ENCODE measurements at places on chromosomes 3 and 15.

GRCh38 chr3:184687363-184688015 lies 24.4 kb downstream of the MAGEF1 start:
- no peak for DNase-seq

DNA sequence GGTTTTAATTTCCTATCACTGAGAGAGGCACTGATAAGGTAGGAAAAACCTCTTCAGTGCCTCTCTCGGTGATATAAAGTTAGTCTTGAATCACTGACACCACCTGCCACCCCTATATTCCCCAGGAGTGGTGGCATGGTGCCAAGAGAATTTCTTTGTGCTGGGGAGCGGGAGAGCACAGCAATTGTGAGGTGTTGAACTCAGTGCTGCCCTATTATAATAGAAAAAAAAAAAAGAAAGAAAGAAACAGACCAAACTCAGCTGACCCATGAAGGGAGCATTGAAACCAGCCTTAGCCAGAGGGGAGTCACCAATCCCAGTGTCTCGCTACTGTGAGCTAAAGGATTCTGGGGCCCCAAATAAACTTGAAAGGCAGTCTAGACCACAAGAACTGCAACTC lies 201.4 kb upstream of the STT3B start:
- DNase-seq, result no peak

GRCh38 chr3:43366885-43367284 lies 80.5 kb downstream of the SNRK start:
- DNase-seq, result no peak

DNA sequence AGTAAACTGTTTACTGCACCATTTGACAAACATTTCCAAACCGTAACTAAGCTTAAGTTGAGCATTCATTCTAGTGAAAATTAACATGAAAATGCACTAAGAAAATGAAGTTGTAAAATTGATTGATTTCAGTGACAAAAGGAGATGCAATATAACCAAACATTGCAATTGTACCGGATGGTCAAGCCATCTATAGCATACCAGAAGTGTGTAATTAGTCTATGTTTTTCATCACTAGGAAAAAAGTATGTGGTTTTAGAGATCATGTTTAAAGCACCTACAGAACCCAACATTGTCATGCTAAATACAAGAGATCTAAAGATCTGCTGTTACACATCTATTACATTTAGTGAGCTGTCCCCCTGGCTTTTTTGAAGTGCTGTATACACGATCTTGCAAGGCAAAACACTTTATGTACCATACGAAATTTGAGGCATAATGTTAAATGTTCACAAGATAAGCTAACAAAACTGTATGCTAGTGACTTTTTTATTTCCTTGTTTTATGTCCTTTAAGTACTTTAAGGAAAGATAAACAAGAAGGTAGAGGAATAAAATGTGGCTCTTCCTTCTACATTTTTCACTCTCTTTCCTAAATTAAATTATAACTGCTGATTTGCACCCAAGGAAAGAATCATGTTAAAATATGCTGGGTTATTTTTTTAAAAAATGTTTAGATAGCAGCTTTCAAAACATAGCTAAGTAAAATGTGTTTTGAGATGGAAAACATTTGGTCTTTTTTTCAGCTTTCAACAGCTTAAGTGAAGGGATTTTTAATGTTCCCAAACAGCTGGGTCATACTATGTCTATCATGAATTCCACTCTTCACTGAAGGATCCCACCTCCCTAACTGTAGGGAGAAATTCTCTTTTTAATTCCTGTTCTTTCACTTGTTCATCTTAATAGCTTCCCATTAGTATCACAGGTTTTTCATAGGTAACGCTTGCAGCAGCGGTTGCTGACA lies 498.0 kb downstream of the MECOM start:
- DNase-seq, result no peak

DNA sequence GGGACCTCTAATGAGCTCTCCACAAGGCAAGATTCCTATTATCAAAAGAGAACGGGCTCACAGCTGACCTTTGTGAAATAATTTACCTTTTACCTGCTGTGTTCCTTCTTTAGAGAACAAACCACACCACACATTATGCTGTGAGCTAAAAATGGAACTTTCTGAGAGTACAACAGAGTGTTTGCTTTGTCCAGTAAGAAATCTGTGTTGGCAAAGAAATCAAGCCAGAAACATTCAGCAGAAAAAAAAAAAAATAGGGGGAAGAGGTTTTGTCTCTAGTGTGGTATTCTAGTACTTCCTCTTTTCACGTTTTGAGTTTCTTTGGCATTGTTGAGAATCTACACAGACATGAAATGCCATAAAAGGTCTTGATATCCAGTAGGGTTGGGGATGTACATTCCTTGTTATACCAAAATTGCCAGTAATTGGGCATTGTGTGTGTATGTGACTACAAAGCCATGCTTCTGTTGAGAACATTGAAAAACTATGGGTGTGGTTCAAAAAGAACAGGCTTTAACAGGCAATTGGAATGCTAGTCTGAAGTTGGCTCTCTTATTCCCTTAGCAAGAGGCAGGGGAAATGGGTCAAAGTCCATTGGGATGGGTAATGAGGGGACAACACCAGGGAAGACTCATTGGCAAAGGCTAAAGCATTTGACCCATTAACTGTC lies 273.5 kb downstream of the NEK10 start:
- no peak for DNase-seq

- DNase-seq, result no peak
Observed at GRCh38 chr15:37246065-37246464, 145.7 kb upstream of the MEIS2 start.

DNA sequence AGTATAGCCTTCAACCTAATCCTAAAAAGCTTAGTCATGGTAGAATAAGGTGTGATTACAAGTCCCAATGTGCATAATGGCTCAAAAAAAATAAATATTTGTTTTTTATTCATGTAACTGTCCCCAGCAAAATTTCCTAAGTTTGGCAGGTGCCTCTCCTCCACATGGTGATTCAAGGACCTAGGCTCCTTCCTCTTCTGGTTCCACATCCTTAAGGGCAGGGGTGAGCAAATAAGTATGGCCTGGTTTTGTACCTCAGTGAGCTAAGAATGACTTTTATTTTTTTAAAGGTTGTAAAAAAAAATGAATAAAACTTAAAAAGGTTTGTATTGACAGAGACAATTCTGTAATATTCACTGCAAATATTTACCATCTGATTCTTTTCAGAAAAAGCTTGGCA lies 343.5 kb upstream of the UBE2E2 start:
- DNase-seq, result no peak

DNA sequence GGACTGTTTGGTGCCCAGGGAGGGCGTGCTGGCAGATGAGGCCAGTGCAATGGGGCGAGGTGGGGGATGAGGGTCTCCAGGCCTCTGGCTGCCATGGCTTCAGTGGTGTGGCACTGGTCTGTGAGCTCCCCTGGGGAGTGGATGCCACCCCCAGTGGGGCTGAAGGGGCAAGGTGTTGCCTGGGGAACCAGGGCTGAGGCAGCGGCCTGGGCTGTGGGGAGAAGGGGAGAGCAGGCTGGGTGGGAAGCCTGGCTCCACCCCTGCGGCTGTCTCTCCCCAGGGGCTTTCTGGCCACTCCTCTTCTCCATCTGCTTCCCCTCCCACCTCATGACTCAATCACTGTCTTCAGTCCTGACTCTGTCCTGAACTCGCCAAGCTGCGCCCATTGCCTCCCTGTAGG lies 88.4 kb upstream of the TLE3 start:
- no peak for DNase-seq

GRCh38 chr3:38046027-38046426 lies 7.0 kb downstream of the DLEC1 start:
- DNase-seq, result no peak

DNA sequence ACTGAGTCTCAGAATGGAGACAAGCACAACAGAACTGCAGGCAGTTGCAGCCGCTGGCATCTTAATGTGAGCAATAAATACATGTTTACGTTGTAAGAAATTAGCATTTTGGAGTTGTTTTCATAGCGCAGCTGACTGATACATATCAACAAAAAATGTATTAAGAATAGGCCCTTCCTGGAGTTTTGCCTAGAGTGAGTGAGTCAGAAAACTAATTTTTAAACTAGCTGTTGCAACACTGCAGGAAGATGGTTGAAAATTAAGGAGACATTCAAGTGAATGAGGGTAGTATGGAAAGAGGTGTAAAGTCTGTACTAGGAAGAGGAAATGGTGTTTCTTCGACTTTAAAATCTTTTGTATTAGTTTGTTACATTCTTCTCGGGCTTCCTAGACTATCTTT lies 39.6 kb upstream of the TIMP4 start:
- DNase-seq, result no peak

Measured in stimulated activated CD8-positive, alpha-beta memory T cell treated with anti-CD3 and anti-CD28 coated beads, Interleukin-15, amount 100 ng/mL, for 48 hours (primary cell).